ENCODE measurements at places on chromosomes 2 and 18.

- DNase-seq: no peak
These were observed 43.5 kb upstream of the LAPTM4A start for GRCh38 chr2:20094955-20095354.

DNA sequence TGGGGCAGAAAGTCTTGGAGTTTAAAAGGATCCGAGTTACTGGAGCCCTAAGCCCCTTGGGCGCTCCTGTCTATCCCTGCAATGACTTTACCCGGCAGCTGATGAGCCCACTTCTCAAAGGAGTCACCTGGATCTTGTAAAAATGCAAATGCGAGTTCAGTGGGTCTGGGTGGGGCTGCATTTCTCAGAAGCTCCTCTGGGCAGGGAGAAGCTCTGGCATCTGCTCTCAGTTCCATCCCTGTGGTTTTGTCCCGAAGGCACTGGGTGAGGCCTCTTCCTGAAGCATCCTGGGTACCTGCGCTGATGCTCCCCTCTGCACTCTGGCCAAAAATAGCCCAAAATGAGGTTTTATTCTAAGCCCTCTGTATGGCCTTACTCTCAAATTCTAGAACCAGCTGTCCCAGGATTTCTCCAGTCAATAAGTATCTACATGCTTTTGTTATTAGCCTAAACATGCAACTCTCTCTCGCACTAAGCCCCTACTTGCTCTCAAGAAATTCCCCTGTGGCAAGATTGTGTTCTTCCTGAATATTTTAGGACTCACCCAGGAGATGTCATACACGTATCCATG, 167.8 kb upstream of the APCDD1 start:
- no peak for DNase-seq

DNA sequence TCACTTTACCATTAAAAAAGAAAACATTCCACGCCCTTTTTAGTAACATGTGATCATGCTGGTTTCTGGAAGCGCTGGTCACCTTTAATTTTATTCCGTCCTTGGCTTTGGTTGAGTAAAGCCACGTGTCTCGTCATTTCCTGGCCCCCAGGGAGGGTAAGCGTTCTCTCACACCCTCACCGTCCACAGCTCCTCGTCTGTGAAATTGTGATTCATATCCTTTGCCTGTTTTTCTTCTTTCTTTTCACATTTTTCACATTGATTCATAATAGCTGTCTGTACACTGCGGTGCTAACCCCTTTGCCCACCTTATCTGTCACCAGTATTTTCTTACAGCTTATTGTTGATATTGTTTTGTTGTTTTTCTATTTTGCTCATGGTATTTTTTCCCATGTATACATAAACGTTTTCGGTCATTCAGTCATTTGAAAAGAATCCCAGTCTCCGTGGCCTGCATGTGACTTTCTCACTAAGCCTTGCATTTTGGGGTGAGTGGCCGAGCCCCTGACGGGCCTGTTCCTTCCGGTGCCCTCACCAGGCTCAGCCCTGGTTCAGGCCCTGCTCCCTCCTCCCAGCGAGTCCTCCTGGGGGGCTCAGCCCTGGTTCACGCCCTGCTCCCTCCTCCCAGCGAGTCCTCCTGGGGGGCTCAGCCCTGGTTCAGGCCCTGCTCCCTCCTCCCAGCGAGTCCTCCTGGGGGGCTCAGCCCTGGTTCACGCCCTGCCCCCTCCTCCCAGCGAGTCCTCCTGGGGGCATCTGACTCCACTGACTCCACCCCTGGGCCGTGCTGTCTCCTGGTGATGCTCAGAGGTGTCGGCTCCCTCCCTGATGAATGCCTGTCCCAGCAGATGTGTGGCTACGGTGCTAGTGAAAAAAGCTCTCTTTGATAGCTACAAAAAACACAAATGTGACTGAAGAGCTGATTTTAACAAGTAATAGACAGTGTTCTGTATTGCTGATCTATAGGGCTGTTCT, 249.7 kb upstream of the PXDN start:
- no peak for DNase-seq

DNA sequence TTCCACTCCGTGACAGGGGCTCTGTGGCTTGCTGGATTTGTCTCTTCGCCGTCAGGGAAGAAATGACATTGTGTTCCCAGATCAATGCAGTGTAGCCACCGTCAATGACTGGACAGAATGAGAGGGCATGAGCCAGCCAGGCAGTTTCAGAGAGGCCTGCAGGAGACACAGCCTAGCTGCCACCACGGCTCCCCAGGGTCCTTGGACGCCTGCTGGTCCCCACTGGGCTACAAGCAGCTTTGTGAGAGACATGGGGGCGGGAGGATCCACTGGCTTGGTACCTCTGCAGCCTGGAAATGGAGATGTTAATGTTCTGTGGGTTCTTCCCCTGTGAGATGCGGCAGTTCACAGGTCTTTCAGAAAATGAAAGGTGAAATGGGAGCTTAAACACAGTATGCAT, 12.1 kb upstream of the AMER3 start:
- DNase-seq: no peak

DNA sequence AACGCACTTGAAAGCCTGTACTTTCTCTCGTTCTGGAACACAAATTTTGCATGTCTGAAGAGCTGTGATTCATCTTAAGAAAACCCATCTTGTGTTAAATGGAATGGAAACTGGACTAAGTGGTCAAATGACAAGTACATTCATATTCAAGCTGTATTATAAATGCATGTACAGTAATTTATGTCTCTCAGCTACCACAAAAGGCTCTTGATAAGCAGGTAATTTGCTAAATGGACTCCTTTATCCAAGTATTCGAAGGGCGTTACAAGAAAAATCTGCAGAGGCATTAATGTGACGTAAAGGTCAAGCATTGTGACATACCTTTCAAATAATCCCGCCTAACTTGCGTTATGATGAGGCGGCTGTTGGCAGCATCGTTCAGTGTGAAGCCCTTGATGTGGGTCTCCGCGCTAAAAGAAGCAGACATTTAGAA, 66.6 kb downstream of the ABCG8 start:
- no peak for DNase-seq

- DNase-seq: no peak
These were observed 163.7 kb upstream of the RMP24 start for GRCh38 chr18:35808796-35809195.

DNA sequence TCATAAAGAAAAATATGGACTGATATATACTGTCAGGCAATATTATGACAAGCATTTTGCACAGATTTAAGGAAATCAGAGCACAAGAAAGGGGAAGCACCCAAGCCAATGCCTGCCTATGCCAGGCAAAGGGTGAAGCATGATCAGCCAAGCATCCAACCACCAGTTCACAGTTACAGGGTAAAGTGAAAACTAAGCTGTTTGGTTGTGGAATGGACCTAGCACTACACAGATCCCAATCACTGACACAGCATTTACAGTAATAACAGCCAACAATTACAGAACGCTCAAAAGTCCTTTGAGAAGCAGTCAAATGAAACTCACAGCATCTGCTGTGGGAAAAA, 90.3 kb downstream of the SP3 start:
- DNase-seq: no peak

GRCh38 chr18:47284721-47285395, 33.4 kb upstream of the SKOR2 start:
- DNase-seq: no peak
